ENCODE measurements at places on chromosomes 12 and 14.

- DNase-seq, result no peak
These were observed 59.8 kb upstream of the C14orf180 start for GRCh38 chr14:104519721-104520120.

- DNase-seq, result no peak
These were observed 42.3 kb upstream of the MMP17 start for GRCh38 chr12:131785763-131786330.

GRCh38 chr12:122895704-122896636 lies at the start of gene VPS37B:
VPS37B (minus strand) TSS chr12:122896124; CDS start chr12:122896062, 62 bp downstream.
- DNase-seq, result peak; percentile 76

GRCh38 chr12:23049180-23049579 lies 424.2 kb downstream of the ETNK1 start:
- DNase-seq, result no peak

GRCh38 chr14:37091651-37092050 lies 80.8 kb downstream of the SLC25A21 start:
- no peak for DNase-seq

- DNase-seq, result no peak
These were observed 48.3 kb upstream of the BCL2L14 start for GRCh38 chr12:12022306-12022936.

GRCh38 chr14:34322940-34323418 lies 139.1 kb downstream of the SPTSSA start:
- peak; percentile 43 for DNase-seq

GRCh38 chr12:107400686-107401447 lies 284.7 kb upstream of the PWP1 start:
- DNase-seq, result no peak

DNA sequence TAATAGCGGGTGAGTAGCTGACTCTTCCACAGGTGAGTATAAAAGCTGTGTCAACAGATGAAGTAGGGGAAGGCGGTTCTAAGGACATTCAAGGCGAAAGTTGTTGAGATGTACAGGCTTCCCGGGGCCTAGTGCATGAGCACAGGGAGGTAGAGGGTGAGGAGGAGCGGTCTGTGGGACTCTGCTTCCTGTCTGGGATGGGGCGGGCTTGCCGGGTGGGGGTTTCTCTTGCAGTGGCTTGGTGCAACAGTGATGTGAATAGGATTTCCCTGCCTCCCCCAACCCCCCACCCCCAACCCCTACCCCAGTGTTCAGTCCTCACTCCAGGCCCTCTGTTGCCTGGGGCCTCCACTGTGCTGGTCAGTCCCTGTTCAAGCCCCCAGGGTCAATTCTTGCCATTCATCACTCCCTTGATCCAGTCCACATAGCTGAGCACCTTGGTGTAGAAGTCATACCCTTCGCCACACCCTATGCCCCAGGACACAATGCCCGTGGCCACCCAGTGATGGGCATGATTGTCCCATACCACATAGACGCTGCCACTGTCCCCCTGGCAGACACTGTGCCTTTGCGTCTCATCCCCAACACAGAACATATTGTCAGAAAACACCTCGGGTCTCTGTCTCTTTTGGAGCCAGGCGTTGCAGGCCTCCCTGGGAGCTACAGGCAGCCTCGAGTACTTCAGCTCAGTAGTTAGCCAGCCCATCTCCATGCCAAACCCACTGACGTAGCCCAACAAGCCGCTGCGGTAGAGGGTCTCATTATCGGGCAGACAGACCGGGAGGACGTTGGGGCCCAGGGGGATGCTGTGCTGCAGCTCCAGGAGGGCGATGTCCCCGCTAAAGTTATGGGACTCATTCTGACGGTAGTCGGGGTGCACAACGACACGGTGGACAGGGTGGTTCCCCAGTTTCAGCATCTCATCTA lies 4.0 kb upstream of the C1R start:
- no peak for DNase-seq

DNA sequence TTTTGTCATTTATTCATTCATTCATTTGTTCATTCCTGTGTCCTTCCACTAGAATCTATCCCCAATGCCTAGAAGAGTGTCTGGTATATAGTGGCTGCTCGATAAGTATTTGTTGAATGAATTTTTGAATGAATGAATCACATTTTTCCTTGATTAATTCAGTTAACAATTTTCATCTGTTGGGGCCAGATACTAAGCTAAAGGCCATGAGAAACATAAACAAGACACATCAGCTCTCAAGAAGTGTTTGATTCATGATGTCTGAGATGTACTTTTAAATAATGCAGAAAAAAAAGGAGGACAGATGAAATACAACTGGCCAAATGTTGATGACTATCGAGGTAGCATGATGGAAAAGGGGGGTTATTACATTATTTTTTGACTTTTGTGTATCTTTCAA lies 48.1 kb upstream of the TMED10 start:
- no peak for DNase-seq

DNA sequence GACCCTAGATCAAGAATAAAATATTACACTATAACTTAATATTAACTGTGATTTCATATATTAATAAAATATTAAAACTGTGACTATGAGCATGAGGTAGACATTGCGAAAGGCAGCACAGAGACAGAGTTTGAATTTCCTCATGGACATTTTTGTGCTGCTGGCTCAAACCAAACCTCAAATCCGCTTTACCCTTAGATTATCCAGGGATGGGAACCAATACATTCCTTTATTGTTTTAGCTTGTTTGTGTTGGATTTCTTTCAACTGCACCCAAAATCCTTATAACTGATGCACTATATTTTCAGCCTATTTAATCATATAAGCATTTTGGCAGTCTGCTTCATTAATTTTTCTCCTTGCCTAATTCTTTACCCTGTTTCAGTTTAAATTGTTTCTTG lies 436.7 kb downstream of the ATP23 start:
- no peak for DNase-seq

- no peak for DNase-seq
These were observed 12.5 kb downstream of the CFAP251 start for GRCh38 chr12:121930862-121931261.

DNA sequence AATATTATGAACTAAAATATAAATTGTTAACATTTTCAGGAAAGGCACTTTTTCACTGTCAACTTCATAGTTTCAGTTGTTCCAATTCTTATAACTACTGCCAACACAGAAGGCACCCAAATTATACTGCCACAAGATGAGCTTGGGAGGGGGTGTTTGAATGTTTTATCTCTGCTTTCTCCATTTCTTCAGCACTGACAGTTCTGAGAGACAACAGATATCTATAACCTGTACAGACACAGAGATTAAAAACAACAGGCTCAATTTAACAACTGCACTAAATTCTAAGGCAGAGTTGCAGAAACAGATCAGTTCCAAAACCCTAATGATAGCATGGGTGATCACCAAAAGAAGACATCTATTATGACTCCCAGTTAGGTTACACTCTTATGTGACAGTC lies 12.8 kb downstream of the SCAF11 start:
- DNase-seq, result no peak

DNA sequence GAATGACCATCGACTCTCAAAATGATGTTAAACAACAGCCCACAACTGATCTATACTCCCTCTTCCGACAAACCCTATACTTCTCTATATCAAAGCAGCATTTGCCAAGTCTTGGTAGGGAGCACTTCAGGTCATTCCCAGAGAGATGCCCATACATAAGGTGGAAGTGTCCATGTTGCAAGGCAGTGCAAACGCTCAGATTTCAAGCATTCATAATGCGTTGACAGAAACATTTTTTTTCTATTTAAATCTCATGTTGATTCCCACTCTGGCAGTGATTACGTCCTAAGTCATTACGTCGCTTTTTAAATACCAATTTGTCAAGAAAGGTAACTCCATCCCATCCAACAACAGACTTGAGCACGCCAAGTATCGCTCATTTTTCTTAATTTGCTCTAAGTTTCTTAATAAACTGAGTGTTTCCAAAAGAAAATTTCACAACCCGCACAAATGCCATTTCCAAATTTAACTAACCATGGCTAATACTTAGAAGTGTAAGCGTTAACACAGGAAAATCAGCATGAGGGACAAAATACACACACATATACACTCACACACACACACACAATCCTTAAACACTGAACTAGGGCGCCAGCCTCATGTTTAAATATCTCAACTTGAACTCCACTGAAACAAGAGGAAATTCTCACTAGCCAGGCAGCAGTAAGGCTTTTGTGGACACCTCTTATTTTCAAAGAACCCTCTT lies 1.1 kb downstream of the GXYLT1 start:
- DNase-seq, result no peak

DNA sequence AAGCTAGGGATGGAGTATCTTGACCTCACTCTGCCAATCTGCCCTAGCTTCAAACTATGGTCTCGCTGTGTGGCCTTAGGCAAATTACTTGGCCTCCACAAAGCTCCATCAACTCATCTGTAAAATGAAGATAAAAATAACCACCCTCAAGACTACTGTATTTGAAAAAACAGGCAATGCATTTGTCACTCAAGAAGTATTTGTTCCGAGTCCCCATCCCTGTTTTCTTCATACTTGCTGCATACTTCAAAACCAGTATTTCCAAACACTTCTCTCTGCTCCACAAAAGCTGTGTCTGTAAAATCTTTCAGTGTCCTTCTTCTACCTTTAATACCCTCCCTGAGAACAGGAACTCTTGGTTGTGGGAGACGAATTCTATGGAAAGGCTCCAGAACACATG lies 47.9 kb downstream of the GTF2A1 start:
- no peak for DNase-seq

- DNase-seq, result peak; percentile 5
These were observed 26.7 kb downstream of the NIN start for GRCh38 chr14:50804181-50804721.

GRCh38 chr14:30142216-30142615 lies 214.6 kb upstream of the PRKD1 start:
- no peak for DNase-seq

GRCh38 chr12:22477166-22477893 lies 67.0 kb downstream of the C2CD5 start:
- DNase-seq, result no peak

GRCh38 chr12:42056130-42056529 lies 88.5 kb downstream of the GXYLT1 start:
- DNase-seq, result no peak

DNA sequence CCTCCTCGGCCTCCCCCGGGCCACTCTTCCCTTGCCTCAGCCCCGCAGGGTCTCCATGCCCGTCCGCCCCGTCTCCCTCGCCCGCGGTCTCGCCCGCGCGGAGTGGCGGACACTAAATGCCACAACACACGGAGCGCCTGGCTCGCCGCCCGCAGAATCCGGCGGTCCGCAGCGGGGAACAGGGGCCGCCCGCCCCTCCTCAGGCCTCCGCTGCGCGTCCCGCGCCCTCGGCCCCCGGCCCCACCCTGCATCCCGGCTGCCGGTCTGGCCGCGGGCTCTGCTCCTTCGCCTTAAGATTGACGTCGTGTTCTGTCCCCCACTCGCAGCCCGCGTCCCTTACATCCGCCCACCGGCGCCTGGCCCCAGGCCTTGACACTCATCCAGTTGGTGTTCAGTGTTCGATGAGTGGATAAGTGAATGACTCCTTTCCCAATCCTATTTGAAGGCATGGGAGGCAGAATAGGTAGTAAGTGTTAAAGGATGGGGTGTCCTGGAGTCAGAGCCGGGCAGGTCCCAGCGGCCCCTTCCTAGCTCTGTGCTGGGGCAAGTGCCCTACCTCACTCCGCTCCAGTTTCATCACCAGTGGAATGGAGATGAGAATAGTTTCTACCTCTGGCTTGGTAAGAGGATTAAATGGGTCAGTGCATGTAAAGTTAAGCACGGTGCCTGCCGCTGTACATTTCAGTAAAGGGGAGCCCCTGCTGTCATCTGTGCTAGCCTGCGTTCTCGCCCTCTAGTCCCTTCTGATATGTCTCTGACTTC lies 622 bp downstream of the TECPR2 start:
- peak; percentile 45 for DNase-seq

GRCh38 chr12:124273630-124274029 lies 21.3 kb upstream of the RFLNA start:
- DNase-seq, result peak; percentile 65

DNA sequence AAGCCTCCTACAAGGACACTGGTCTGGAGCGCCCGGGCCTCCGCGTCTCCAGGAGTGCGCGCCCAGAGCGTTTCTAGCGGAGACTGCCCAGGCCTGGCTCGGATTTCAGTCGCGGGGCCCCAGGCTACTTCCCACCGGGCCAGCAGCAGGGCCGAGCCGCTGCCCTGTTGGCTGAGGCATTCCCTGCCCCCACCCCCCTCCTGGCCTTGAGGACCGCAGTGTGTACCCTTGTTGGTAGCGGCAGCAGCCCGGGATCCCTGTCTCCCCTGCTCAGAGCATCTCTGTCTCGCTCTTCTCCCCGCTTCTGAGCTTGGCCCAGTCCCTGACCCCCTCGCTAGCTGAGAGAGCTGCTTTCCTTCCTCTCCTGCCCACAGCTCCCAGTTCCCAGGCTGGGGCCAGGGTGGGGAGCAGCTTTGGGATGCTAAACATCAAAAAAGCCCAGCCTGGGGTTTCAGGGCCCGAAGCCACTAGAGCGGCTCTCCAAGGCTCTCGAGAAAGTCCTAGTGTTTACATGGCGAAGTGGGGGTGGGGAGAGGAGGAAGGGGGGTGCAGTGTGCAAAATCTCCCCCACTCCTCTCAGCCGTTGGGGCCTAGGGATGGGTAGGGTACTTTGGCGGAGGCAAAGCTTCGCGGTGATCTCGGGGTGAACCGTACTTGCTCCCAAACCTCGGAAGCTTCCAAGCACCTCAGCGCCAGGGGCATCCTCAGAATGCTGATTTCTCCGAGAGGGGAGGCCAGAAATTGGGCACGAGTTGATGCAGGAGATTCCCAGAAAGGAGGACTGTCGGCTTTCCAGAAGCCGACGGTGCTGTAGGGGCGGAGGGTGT lies 6.4 kb downstream of the NKX2-1 start:
- DNase-seq, result no peak

- no peak for DNase-seq
These were observed 153.4 kb downstream of the EFCAB11 start for GRCh38 chr14:89801136-89801535.

DNA sequence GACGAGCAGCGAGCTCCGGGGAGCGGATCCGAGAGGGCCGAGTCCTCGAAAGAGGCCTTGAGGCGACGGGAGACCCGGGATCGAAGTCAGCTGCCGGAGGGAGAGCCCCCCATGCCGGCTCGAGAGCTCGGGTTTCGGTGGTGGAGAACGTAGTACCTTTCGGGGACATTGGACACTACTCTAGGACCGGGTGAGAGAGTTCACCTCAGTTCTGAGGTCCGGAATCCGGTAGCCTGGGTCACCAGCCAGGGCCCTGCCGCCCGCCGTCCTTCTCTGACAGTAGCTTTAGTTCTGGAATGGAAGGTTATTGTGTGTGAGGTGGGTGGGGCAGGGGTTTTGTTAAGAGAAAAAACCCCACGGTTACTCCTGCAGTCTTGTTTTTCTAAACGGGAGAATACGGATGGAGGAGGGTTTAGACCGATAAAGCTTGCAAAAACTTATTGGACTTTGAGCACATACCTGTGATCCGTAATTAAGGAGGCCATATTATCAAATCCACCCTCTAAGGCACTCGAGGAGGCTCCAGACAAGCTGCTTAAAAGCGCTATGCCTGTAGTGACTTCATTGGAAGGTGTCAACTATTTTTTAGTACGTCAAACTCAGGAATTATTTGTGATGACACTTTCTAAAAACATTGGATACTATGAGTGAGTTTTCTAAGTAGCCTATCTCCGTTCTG lies 765 bp downstream of the SCYL2 start:
- no peak for DNase-seq

GRCh38 chr14:93788543-93789227 lies 400 bp upstream of the PRIMA1 start:
- DNase-seq, result no peak

Measured in H54 (cell line).